Astrocyte of the hippocampus (primary cell): ENCODE measurements at places on chromosomes 2 and 18.
A peak's percentile ranks its signal among the peaks of the same experiment; 100 is the strongest.

GRCh38 chr2:69192176-69192945, 179.4 kb downstream of the ANTXR1 start:
- peak; percentile 70 for DNase-seq

DNA sequence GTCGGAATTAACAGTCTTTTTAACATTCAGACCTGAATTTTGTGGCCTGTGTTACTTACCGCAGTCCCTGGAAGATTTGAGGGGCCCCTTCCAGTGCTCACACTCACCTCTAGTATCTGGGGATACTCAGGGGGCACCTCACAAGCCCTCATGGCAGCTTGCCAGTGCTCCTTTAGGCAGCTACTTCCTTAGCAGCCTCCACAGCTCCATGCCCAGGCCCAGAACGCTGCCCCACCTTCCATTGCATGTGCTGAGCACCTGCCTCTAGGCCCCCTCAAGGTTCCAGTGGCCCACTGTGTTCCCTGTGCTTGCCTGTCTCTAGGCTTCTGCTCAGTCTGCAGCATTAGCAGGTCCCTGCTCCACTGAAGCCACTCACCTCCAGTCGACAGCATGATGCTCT, 30.0 kb upstream of the PLA2R1 start:
- DNase-seq, result no peak

DNA sequence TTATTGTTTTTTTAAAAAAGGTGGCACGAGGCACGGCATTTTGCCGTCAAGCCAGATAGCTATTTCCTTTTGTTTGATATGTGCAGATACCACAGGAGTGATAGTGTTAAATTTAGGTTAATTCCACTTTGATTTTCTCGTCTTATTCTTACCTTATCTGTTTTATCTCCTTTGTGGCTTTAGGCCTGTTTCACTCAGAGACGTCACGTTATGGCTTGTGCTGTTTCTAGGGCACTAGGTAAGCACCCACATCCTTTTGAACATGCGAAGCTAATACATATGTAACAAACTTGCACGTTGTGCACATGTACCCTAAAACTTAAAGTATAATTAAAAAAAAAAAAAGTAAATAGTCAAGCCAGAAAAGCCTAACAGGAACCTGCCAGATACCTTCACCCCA, 57.8 kb downstream of the C18orf63 start:
- no peak for DNase-seq

DNA sequence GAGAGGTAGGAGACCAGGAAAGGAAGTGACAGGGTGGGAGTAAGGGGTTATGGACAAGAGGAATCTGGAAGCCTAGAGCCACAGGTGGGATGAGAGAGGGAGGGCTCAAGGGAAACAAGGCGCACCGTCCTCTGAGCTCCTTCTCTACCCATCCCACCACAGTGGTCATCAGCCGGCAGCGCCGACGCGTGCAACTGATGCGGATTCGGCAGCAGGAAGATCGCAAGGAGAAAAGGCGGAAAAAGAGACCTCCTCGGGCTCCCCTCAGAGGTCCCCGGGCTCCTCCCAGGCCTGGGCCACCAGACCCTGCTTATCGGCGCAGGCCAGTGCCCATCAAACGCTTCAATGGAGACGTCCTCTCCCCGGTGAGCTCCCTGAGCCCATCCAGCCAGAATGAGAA, 5.2 kb downstream of the TMEM198 start:
- DNase-seq, result no peak

- no peak for DNase-seq
Measured at GRCh38 chr2:231910771-231911170, 15.4 kb downstream of the NPPC start.

- no peak for DNase-seq
Measured at GRCh38 chr2:96089356-96090195, 26.8 kb downstream of the ADRA2B start.

DNA sequence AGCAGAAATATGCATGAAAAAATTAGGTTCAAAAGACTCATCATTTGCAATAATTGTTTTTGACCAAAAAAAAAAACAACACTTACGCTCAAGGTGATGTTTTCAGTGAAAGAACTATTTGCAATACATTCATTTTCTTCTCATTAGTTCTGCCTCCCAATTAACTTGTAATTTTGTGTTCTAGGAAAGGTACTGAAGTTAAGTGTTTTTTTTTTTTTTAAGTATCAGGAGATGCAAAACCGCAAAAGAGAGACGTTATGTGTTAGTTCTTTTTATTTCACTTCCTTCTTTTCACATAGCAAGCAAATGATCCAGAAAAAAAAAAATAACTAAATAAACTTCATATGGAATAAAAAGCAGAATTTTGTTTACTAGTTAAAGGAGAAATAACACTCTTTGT, 735.2 kb upstream of the GCFC2 start:
- no peak for DNase-seq

- peak; percentile 82 for DNase-seq
Measured at GRCh38 chr2:30026091-30027055, 105.0 kb upstream of the ALK start.

- DNase-seq, result peak; percentile 84
Measured at GRCh38 chr2:112092286-112093041, 37.4 kb downstream of the TMEM87B start.

DNA sequence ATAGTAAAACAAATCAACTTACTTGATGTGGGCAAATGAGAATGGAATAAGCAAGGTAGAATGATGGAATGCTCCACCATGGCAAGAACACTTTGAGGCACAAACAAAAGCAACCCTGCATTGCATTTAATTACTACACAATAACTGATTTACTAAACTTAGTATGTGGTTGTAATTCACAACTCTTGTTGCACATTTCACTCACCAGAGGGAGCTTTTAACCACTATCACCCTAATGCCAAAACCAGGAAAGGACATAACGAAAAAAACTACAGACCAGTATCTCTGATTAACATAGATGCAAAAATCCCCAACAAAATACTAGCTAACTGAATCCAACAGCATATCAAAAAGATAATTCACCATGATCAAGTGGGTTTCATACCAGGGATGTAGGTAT, 659.8 kb downstream of the CPS1 start:
- DNase-seq, result peak; percentile 23

- no peak for DNase-seq
Measured at GRCh38 chr2:200713704-200714064, 98.0 kb upstream of the BZW1 start.

GRCh38 chr18:28690836-28691495, 514.0 kb upstream of the CDH2 start:
- DNase-seq, result no peak

GRCh38 chr2:182831101-182831500, 35.3 kb downstream of the FRZB start:
- DNase-seq, result no peak

- DNase-seq, result no peak
Measured at GRCh38 chr2:107984707-107985106, 1.6 kb upstream of the SLC5A7 start.

DNA sequence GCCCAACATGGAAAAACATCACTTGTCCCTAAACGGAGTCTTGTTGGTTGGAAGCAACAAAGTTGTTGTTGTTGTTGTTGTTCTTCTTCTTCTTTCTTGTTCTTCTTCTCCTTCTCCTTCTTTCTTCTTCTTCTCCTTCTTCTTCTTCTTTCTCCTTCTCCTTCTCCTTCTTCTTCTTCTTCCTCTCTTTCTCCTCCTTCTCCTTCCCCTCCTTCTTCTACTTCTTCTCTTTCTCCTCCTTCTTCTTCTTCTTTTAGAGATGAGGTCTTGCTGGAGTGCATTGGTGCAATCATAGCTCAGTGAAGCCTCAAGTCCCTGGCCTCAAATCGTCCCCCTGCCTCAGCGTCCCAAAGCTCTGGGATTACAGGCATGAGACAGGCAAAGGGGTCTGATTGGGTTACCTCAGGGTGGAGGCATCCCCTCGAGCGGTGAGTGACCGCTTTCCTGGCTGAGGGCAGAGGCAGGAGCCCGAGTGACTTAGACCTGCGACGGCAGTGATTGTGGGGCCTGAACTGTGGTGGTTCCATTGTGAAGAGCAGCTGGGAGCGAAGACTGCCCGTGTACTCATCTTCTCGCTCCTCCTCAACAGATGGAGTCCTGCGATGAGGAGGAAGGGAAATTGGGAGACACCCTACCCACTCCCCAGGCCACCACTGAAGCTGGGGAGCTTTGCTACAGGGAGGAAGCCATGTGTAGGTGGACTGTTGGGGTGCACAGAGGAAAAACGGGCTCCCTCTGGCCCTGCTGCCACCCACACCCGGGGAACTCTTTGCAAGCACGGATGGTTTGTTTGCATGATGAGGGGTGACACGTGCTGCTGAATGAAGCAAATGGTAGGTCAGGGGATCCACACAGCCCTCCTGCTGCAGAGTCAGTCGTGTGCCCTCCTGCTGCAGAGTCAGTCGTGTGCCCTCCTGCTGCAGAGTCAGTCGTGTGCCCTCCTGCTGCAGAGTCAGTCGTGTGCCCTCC, 7.0 kb upstream of the PER2 start:
- no peak for DNase-seq

- peak; percentile 84 for DNase-seq
Measured at GRCh38 chr18:498931-499775, 1.3 kb downstream of the COLEC12 start.

DNA sequence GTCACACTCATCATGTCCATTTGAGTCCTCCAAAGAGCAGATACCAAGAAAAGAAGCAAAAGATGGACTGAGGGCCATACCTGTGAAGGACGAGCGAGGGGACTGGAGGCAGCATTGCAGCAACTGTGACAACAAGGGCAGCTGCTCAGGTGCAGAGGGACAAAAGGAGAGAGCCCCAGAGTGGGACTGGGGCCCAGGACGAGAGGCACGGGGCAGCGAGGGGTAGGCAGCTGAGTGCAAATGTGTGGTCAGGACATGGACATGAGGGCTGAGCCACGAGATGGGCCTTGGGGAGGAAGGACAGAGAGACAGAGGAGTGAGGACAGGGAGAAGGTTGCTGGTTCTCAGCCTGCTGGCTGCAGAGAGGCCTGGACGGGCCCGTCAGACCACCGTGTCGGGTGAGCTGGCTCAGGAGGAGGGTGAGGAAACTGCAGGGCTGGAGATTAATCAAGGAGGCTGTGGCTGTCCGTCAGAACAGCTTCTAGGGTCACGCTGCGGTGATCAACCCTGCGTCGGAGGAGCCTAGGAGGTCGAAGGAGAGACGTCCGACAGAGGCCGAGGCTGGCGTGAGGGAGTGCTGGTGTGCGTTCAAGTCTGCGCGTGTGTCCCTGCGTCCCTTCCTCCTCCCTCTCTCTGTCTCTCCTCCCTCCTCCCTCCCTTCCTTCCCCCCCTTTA, 206.8 kb upstream of the HDAC4 start:
- DNase-seq, result no peak

GRCh38 chr2:77566131-77566530, 44.0 kb upstream of the LRRTM4 start:
- peak; percentile 52 for DNase-seq

- no peak for DNase-seq
Measured at GRCh38 chr2:3675687-3676086, 17.7 kb downstream of the ALLC start.

GRCh38 chr2:106026271-106027190, 167.6 kb downstream of the UXS1 start:
- DNase-seq, result no peak

GRCh38 chr2:85695121-85695520, 963 bp downstream of the GNLY start:
- no peak for DNase-seq

DNA sequence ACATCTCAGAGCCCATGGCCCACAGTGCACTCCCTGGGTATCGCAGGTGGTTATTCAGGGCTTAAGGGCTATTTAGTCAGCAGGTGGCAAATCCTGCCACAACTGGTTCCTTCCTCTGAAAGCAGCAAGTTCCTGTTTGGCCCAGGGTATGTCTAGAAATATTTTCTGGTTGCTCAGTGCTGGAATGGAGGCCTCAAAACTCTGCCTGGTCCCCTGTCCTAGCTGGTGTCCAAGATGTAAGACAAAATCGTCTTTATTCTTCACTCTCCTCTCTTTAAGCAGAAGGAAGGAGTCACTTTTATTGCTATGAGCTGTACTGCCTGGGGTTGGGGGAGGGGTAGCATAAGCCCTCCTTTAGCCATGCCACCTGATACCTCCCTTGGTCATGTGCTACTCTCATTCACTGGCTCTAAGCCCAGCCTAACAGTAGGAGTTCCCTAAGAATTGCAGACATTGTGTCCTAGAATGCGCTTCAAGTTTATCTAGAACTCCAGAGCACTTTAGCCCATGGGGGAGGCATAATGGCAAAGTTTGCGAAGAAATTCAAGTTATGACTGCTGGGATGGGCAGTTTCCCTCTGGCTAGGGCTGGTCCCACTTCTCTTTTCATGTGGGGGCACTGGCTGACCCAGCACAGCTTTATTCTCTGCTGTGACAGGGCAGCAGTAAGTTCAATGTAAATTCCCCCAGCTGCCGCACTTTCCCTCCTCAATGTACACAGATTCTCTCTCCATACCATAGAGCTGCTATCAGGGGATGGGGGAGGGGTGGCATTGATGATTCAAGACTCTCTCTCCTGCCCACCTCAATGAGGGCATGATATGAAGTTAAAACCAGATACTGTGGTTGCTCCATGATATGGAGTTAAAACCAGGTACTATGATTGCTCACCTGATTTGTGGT, 27.1 kb upstream of the CWC22 start:
- peak; percentile 58 for DNase-seq

DNA sequence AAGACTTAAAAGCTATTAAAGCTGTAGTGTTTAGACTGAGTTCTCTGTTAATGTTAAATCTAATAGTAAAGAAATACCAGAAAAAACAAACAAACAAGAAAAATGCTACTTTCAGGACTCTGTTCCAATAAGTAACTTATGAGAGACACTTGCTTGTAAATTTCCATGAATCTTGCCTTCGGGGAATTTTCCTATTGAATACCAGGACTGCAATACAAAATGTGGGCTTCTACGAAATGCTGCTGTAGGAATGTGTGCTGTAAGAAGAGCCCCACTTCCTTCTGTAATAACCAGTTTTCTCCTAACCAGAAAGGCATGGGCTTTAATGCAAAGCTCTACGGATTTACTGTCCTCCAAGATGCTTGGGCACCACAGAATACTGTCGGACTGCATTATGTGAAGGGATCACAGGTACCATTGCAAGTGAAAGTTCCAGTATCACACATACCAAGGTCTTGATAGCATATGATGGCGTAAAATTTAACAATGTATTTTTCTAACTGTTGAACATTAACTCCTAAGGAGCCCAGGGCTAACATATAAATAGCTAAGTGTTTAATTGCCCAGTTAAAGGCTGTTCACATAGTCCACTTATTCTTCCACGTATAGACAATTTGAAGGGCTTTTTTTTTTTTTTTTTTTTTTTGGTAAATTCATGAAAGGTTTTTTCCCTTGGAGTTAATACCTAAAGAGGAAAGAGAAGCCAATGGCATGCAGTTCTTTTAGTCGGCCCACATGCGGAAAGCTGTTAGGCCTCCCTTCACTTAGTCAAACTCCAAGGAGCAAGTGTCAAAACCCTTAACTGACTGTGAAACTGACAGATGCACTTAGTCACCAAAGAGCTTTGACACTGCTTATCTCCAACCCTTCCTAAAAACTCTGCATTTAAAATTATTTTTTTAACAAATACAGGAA, 564.0 kb upstream of the POU3F3 start:
- DNase-seq, result no peak

DNA sequence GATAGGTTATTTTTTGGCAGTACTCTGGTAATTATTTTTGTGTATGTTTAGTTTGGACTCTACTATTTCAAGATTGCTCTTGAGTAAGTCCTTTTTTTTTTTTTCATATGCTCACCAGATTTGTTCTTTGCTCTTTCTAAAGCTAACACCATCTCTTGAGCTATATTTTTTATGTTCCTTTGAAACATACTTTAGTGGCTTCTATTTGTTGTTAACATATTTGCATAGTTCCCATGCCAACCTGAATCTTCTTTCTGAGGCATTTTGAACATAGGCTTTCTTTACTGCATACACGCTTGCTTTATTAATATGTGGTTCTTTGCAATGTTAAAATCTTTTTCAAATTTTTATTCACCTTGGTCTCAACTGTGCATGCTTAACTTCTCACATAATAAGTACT, 1644.9 kb downstream of the SUCLG1 start:
- no peak for DNase-seq

GRCh38 chr2:1219901-1220573, 193.2 kb upstream of the TPO start:
- no peak for DNase-seq
